ENCODE measurements at places on chromosomes 12 and 14.
A peak's percentile ranks its signal among the peaks of the same experiment; 100 is the strongest.

DNA sequence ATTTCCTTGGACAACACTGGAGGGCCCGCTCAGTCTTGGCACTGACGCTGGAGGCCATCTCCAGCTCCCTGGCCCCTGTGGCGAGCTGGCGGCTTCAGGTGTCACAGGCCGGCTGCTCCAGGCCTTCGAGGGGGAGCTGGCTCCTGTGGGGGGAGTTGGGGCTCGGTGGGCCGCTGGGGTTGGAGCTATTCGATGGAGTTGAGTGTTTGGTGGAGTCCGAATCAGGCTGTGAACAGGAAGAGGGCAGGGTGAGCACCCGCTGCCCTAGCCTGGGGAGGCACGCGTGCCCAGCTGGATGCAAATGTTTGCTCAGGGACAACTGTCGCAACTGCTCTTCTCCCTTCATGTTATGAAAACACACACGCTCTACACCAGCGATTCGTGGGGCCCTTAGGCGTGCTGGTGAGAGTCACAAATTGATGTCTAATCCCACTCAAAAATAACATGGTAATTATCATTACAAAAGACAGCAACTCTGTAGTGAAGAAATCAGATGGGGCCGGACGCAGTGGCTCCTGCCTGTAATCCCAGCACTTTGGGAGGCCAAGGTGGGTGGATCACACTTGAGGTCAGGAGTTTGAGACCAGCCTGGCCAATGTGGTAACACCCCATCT lies 11.3 kb downstream of the AMN start:
- DNase-seq = no peak

DNA sequence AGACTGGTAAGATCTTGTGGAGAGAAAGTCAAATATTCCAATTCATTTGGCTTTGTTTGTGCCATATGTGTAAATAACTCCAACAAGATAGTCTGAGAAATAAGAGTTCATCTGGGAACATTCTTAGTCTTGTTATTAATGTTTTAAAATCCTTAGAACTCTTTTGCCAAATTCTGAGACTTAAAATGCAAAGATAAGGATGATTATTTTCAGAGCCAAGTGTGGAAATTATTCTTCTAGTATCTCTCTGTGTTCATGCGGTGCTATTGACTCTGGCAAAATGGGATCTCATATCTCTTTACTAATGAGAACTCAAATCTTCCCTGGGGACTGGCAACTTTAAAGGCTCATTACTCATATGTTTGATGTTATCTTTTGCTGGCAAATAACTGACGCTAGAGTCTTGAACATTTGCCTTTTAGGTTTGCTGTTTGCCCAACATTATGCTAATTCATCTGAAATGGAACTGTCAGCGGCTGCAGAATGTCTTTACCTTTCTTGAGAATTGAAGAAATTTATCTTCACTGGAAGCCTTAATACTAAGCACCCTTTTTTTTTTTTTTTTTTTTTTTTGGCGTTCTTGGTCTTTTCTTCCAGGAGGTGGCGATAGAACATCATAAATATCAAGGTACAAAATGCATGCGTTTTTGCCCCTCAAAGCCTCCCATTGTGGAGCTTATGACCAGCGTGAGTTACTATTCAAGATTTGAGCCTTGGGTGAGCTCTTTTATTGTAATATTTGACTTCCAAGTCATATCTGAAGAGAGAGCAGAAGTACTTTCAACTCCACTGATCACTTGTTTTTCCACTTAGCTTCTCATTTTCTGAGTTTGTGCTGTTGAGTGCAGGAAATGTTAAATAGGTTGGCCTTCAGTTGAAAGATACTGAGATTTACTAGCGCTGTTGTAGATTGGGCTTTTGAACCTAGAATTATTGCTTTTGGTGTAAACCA lies 86.5 kb downstream of the CAND1 start:
- DNase-seq = peak; percentile 5

GRCh38 chr14:101209594-101209993 lies 306.1 kb upstream of the RTL1 start:
- no peak for DNase-seq

GRCh38 chr12:19166956-19167355 lies 37.4 kb downstream of the PLEKHA5 start:
- no peak for DNase-seq

DNA sequence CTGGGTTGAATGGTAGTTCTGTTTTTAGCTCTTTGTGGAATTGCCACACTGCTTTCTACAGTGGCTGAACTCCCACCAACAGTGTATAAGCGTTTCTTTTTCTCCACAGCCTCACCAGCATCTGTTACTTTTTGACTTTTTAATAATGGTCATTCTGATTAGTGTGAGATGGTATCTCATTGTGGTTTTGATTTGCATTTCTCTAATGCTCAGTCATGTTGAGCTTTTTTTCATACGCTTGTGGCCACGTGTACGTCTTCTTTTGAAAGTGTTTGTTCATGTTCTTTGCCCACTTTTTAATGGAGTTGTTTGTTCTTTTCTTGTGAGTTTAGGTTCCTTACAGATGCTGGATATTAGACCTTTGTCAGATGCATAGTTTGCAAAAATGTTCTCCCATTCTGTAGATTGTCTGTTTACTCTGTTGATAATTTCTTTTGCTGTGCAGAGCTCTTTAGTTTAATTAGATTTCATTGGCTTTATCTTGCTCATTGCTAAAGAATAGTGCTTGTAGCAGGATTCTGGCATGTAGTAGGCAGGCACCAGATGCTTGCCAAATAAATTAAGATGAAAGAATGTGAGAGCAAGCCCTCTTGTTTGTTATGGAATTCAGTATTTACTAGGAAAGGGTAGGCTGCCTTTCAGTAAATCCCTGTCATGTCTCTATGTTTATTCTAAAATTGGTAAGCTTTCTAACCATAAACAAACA lies 86.8 kb downstream of the PDE3A start:
- no peak for DNase-seq

DNA sequence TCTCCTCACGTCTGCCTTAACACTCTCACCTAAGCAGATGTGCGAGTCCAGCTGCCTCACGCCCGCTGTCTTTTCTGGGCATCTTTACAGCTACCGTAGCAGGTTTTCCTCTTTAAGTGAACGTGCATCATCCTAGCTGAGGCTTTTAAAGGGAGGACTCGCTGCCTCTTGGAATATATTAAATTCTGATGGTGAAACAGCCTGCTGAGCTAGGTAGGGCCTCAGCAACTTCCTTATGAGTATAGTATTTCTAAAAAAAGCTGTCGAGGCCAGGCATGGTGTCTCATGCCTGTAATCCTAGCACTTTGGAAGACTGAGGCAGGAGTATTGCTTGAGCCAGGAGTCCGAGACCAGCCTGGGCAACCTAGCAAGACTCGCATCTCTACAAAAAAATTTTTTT lies 32.2 kb downstream of the TESC start:
- no peak for DNase-seq

DNA sequence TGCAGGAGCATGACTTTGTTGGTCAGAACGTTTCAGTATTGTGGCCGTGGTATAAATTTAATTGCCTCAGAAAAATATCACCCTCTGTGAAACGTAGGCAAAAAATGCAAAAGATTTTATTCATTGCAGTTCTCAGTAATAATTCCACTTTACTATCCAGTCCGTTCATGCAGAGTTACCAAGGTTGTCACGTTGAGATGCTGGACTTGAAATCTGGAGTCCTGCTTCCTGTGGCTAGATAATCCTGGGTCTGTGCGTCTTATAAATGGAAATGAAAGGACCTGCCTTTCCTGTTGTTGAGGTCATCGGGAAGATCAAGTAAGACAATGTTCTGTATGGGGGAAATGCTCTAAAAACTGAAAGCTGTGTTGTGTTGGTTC lies 1.3 kb upstream of the AVPR1A start:
- no peak for DNase-seq

DNA sequence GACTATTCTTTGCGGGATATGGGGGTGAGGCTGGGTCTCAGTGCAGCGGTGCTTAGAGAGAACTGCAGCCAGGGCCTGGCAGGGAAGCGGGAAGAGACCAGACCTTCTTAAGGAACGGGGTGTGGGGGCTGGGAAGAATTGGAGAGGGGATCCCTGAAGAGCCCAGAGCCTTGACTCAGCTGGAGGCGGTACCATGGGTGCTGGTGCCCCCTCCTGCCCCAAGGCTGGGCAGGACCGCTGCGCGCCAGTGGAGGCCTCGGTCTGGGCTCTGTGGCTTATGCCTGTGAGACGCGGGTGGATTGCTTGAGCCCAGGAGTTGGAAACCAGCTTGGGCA lies 1.3 kb upstream of the RNU7-1 start:
- no peak for DNase-seq

DNA sequence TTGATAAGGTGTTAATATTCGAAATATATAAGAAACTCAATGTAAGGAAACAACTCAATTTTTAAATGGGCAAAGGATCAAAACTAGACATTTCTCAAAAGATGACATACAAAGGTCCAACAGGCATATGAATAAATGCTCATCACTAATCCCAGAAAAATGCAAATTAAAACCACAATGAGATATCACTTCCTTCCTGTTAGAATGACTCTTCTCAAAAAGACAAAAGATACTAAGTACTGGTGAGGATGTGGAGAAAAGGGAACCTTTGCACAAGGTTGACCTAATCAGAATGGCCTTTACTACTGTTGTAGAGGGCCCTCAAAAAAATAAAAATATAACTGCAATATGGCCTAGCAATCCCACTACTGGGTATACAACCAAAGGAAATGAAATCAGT lies 383.4 kb downstream of the KCNH5 start:
- DNase-seq = no peak

DNA sequence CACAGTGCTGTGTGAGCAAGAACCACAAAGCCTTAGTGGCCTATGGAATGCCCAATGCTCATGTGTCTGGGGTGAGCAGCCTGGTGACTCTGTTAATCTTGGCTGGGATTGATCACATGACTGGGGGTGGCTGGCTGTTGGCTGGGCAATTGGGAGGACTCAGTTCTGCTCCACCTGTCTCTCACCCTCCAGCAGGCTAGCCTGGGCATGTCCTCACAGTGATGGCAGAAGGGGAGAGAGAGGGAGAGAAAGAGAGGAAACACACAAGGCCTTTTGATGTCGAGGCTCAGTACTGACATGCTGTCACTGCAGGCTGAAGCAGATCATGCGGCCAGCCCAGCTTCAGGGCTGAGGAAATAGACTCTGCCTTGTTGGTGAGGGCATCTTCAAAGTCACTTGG lies 136.8 kb downstream of the TBX5 start:
- no peak for DNase-seq

- DNase-seq = peak; percentile 21
These were observed 64.2 kb downstream of the PHETA1 start for GRCh38 chr12:111304642-111305071.

DNA sequence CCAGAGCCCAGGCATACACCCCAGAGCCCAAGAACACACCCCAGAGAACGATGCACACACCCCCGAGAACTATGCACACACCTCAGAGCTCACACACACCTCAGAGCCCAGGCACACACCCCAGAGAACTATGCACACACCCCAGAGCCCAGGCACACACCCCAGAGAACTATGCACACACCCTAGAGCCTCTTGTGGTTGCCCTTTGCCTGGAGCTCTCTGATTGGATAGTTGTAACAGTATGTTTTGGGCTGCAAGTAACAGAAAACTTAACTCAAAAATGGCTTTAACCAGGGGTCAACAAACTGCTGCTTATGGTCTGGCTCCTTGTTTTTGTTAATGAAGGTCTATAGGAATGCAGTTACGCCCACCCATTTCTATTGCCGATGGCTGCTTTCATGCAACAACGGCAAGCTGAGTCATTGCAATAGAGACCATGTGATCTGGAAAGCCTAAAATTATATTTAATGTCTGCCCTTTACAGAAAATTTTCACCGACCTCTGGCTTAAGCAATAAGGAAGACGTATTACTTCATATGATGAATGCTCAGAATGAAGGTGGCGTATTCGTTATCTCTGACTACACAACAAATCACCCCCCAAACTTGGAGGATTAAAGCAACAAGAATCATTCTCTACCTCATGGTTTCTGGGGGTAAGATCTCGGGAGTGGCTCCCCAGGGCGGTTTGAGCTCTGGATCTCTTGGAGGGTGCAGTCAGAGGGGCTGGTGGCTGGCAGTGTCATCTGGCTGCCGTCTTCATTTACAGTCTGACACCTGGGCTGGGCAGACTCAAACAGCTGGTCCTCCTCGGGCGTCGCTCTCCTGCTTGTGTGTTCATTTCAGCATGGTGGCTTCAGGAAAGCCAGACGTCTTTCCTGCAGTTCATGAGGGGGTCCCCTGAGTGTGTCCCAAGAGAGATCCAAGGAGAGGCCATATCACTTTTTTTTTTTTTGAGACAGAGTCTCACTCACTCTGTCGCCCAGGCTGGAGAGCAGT lies 66.3 kb upstream of the NCOR2 start:
- DNase-seq = no peak

DNA sequence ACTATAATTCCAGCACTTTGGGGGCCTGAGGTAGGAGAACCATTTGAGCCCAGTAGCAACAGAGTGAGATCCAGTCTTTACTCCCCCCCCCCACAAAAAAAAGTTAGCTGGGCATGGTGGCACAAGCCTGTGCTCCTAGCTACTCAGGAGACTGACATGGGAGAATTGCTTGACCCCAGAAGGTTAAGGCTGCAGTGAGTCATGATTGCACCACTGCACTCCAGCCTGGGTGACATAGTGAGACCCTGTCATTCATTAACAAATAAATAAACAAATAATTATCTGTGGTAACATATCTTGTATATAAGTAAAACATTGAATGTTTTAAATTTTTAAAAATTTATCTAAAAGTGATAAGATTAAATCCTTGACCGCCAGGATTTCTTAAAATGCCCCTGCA lies 4.8 kb downstream of the ENTPD5 start:
- no peak for DNase-seq

GRCh38 chr12:116887897-116888296 lies 6.7 kb upstream of the HRK start:
- DNase-seq = no peak

DNA sequence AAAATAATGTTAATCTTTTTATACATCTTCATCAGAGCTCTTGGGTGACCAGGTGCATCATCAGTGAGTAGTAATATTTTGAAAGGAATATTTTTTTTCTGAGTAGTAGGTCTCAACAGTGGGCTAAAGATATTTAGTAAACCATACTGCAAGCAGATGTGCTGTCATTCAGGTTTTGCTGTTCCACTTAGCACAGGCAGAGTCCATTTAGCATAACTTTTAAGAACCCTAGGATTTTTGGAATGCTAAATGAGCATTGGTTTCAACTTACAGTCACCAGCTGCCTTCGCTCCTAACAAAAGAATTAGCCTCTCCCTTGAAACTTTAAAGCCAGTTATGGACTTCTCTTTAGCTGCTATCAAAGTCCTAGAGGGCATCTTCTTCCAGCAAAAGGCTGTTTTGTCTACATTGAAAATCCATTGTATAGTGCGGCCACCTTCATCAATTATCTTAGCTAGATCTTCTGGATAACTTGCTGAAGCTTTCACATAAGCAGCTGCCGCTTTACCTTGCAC lies 24.6 kb downstream of the RIMKLB start:
- no peak for DNase-seq

GRCh38 chr14:79732911-79733655 lies 478.2 kb downstream of the DIO2 start:
- DNase-seq = no peak

DNA sequence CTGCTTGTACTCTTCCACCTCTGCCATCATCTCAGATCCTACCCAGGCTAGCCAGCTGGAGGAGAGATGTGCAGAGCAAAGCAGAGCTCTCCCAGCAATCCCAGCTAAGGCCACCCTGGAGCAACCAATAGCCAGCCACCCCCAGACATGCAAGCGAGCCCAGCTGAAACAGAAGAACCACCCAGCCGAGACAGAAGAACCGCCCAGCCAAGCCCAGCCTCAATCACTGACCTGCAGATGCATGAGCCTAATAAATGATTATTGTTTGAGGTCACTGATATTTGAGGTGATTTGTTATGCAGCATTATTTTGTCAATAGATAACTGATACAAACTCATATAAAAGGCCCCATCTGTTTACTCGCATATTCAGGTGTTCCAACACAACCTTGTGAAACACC lies 106.3 kb downstream of the SCARB1 start:
- no peak for DNase-seq

- no peak for DNase-seq
These were observed 1.4 kb downstream of the JPH4 start for GRCh38 chr14:23577004-23577681.
